ENCODE measurements at places on chromosomes 5 and 9. TPM values are rescaled to one million over a fixed set of nuclear protein-coding genes. Genes with fewer than 3 reads are reported as not detected.

NR2F1-AS1 gene
- total RNA-seq, result 82.4 TPM

PCDHGA2 gene
- 8.5 TPM for total RNA-seq

CDH10 gene
- 48.2 TPM for total RNA-seq

IL9 gene
- total RNA-seq, result not detected

SH3RF2 gene
- total RNA-seq, result 1.2 TPM

ADAMTS16 gene
- 3.5 TPM for total RNA-seq

SPATA31C1 gene
- not detected for total RNA-seq

CKMT2 gene
- total RNA-seq, result 4.2 TPM

SPATA31A3 gene
- not detected for total RNA-seq

NDUFB6 gene
- total RNA-seq, result 57.0 TPM

IL4 gene
- not detected for total RNA-seq

IL31RA gene
- total RNA-seq, result 0.23 TPM

PLAC8L1 gene
- total RNA-seq, result 0.69 TPM

FBN2 gene
- total RNA-seq, result 9.0 TPM

C9 gene
- total RNA-seq, result not detected

SLC25A2 gene
- 0.23 TPM for total RNA-seq

HSD17B4 gene
- total RNA-seq, result 209 TPM

CAPSL gene
- 6.5 TPM for total RNA-seq
